AG09309 (cell line): ENCODE measurements at places on chromosomes 6 and 20.

DNA sequence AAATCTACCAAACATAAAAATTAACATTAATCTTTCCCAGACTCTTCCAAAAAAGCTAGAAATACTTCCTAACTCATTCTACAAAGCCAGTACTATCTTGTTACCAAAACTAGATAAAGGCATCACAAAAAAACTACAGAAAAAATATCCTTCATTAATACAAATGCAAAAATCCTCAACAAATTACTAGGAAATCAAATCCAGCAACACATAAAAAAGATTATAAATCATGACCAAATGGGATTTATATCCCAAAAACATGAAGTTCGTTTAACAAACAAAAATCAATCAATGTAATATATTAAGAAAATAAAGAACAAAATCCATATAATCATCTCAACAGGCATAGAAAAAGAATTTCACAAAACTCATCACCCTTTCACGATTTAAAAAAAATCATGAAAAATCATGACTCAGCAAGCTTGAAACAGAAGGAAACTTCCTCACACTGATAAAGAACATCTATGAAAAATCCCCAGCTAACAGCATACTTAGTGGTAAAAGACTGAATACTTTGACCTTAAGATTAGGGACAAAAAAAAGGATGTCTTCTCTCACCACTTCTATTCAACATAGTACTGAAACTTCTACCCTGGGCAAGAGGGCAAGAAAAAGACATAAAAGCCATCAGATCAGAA is 43.2 kb downstream of the RANBP9 start:
- no peak for DNase-seq

- DNase-seq = peak; percentile 4
Observed at GRCh38 chr6:88823998-88824397, 139.4 kb downstream of the RNGTT start.

DNA sequence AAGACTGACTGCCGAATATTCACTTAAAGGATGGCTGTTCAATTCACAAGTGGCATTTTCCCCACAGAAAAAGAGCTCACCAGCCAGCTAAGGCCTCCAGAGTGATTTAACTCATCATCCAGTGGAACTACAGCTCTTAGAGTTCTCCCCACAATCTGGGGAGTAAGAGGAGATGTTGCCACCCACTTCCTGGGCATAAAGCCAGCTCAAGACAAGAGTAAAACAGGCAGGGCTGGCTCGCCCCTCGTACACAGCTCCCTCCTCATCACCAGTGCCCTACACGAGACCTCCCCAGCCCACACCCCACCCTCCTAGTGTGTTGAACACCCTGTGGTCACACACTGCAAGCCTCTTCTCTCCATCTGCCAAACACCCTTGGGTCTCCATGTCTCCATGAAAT is 47.2 kb upstream of the IPCEF1 start:
- peak; percentile 50 for DNase-seq

- no peak for DNase-seq
Observed at GRCh38 chr6:1062786-1063545, 248.9 kb upstream of the FOXQ1 start.
